ENCODE measurements at places on chromosomes 1 and 21.

GRCh38 chr1:54614024-54614423, 9.3 kb downstream of the FAM151A start:
- DNase-seq: no peak

DNA sequence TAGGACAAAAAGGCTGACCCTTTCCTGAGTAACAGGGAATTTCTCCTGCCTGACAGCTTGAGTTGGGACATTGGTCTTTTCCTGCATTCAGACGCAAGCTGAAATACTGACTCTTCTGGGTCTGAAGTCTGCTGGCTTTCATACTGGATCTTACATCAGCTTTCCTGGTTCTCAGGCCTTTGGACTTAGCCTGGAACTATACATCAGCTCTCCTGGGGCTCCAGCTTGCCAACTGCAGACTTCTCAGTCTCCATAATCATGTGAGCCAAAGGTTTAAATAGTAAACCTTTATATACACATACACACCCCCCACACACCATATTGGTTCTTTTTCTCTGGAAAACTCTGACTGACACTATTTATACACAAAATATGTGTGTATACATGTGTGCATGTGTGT, 59.0 kb upstream of the KCND3 start:
- DNase-seq: no peak

DNA sequence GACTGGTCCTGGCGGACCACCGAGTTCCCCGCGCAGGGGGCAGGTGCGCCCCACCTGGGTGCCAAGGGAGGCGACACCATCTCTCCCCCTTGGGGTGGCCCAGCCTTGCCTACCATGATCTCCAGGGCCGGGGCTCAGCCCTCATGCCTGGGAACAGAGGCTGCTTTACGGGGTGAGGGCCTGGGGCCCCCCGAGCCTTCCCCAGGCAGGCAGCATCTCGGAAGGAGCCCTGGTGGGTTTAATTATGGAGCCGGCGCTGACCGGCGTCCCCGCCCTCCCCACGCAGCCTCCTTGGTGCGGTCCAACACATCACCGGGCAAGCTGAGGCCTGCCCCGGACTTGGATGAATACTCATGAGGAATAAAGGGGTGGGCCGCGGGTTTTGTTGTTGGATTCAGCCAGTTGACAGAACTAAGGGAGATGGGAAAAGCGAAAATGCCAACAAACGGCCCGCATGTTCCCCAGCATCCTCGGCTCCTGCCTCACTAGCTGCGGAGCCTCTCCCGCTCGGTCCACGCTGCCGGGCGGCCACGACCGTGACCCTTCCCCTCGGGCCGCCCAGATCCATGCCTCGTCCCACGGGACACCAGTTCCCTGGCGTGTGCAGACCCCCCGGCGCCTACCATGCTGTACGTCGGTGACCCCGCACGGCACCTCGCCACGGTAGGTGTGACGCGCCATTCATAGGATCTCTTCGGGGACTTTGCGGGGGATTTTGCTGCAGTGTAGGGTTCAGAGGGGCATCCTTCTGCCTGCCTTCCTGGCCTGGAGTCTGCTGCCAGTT, 38.2 kb downstream of the TP73 start:
- no peak for DNase-seq

GRCh38 chr1:225996946-225997545, 2.1 kb downstream of the SDE2 start:
- no peak for DNase-seq

- no peak for DNase-seq
Measured at GRCh38 chr21:29904359-29905282, 35.2 kb downstream of the GRIK1 start.

Measured in GM03348 (cell line).